ENCODE measurements at places on chromosomes 2 and 18.

DNA sequence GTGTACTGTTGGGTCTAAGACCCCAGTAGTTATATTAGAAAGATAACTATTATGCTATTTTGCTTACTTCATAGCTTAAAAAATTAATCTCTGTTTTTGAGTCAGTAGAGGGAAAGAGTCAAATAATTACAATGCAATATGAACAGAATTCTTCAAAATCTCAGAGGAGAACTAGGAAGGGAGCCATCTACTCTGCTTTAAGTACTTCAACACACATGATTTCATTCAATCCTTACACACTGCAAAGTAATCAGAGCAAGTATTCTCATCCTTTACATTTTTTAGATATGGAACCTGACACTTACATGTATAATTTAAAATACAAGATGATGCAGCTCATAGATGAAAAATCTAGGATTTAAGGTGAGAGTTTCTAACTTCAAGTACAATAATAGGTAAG lies 27.7 kb downstream of the COL5A2 start:
- DNase-seq: no peak

- DNase-seq: peak; percentile 85
Observed at GRCh38 chr2:160269803-160270570, 69.9 kb upstream of the ITGB6 start.

GRCh38 chr18:49212819-49213218 lies 247.6 kb downstream of the DYM start:
- peak; percentile 68 for DNase-seq

DNA sequence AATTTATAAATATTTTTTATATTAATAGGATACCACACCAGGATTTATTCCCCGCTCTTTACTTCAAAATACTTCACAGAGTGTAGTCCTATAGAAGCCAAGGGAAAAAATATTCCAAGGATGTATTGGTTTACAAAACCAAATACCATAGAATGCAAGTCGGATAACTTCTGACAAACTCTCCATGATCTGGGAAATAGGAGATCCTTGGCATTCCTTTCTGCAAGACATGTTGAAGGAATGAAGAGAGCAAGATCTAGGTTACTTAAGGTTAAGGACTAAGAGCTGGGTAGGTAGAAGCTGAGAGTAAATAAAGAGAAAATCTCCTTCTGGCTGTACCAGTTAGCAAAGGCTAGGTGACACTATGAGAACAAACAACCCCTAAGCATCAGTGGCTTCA lies 141.2 kb downstream of the LRATD1 start:
- DNase-seq: no peak

GRCh38 chr18:7066965-7067555 lies 50.5 kb downstream of the LAMA1 start:
- no peak for DNase-seq

DNA sequence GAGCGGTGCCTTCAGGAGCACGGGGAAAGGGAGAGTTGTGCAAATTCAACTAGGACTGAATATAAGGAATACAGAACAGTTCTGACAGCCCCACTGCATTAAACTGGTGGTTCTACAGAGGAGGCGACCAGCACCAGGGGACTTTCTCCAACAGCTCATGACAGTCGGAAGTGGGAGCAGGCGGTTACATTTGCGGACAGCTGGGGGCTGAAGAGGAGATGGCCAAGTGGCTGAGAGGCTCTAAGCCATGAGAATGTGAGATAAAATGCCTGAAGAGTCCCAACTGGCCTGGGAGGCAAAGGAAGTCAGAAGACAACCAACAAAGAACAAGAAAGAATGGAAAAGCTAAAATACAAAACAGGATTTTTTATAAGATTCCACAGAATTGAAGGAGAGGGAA lies 141.3 kb downstream of the L3MBTL4 start:
- no peak for DNase-seq

DNA sequence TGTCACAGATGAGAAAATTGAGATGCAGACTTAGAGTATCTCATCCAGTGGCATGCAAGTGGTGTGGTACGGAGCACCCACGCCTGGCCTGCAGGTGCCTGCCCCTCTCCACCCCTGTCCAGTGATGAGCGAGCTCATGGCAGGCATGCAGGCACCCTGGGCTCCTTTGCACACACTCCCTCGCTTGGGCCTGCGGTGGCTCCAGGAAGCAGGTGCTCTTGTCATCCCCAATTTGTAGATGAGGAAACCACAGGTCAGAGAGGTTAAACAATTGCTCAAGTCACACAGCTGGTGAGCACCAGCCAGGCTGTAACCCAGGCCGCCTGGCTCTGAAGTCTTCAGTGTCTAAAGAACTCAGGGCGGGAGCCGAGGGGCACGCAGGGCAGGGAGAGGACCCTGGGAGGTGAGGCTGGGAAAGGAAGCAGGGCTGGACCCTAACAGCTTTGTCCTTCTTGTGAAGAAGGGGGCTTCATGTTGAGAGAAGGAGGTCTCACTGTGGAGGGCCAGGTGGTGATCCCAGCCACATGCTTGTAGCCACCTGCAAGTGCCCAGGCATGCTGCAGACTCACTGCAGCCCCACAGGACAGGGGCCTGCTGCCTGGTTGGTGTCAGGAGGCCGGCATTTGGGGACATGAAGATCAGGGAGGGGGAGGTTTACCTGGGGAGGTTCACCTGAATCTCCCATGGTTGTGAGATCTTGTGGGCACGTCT lies 166.2 kb downstream of the SH3RF3 start:
- no peak for DNase-seq

DNA sequence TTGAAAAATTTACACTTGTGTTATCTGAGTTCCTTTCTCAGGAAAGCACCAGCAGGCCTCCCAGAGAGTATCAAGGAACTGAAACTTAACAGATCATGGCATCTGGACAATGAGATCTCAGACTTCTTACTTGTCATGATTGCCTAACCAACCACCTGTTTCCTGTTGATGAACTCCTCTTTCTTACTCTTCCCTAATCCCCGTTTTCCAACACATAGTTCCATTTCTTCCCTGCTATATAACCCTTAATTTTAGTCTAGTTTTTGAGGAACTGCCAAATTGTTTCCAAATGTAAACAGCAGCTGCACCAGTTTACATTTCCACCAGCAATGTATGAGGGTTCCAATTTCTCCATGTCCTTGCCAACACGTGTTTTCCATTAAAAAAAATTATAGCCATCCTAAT lies 6.1 kb upstream of the FAM171B start:
- no peak for DNase-seq

- DNase-seq: no peak
Observed at GRCh38 chr2:1804351-1804771, 60.0 kb upstream of the PXDN start.

DNA sequence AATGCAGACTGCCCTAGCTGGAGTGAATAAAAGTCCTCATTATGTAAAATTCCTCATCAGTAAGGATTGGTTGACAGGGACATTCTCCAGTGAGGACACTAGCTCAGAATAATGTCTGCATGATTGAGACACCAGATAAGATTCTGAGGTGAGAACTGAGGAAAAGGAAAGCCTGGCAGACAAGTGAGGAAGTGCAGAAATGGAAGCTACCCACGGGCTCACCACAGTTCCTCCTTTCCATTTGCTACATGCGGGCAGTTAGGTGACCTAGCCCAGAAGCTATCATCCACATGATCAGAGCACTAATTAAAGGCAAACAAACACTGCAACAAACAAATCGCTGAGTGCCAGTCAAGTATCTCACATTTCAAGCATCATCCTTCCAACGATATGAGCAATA lies 27.7 kb downstream of the NETO1 start:
- DNase-seq: no peak

- DNase-seq: no peak
Observed at GRCh38 chr2:158530829-158531228, 74.1 kb downstream of the PKP4 start.

DNA sequence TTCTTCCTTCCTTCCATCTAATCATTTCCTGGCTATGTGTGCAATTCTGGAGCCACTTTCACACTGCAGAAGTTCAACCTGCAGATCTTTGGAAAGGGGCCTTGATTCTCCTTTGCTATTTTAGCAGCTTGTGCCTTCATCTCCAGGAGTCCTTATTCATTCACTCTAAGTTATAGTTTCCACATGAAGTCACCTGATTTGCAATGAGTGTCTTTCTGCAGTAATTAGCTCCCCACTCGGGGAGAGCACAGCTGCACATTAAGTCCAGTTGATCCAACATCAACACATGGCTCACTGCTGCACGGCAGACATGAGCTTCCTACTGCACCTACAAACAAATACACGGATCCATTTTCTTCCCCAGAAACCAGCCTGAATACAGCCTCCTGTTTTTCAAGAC lies 323.1 kb upstream of the TNP1 start:
- DNase-seq: no peak

DNA sequence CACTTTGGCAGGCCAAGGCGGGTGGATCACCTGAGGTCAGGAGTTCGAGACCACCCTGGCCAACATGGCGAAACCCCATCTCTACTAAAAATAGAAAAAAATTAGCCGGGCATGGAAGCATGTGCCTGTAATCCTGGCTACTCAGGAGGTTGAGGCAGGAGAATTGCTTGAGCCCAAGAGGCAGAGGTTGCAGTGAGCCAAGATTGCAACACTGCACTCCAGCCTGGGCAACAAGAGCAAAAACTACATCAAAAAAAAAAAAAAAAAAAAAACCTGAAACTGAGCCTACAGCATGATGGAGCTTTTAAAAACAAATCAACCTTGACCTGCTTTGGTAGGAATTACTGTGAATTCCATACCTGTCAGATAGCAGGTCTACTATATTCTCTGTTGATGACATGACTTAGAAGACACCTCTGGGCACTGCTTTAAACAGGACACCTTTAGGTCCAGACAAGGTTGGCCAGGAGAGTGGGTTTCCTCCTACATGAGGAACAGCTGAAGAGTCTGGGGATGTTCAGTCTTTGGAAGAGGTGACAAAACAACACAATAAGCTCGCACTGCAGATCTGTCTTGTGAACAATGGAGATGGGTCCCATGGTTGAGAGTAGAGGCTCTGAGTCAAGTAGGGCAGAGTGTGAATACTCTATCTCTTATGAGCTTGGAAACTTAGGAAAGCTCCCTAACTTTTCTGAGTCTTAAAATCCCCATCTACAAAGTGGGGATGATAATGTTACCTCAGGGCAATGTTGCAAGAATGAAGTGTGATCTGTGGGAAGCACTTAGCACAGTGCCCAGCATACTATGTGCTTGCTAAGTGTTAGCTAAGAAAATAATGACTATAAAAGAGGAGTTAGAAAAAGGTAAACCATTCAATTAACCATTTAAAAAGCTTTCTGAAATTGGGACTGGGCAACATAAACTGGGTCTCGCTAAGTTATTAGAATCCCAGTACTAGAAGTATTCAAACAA lies 25.2 kb downstream of the TMEM163 start:
- no peak for DNase-seq

GRCh38 chr18:74116633-74117554 lies 30.7 kb downstream of the FBXO15 start:
- DNase-seq: no peak

GRCh38 chr2:47783486-47784351 lies 774 bp downstream of the MSH6 start:
- no peak for DNase-seq

- DNase-seq: peak; percentile 16
Observed at GRCh38 chr18:24600076-24600654, 139.7 kb downstream of the HRH4 start.

DNA sequence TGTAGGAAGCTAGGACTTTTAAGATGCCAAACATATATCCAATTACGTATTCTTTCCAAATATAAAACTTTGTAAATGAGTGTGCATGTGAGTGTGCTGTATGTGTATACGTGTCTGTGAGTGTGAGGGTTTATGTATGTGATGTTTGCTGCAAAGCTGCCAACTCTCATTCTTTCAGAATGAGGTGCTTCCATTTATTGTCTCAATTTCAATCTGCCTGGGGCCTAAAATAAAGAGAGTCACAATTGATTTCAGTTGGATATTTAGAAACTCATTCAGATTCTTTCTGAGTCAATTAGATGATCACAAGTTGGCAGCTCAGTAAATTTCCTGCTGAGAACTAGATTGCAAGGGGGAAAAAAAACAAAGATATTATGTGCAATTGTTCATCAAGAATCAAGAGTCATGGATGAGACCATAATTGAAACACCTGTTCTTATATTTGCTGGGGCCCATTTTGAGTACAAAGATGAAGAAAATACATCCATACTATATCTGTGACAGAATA lies 621.2 kb upstream of the ACVR2A start:
- DNase-seq: no peak

DNA sequence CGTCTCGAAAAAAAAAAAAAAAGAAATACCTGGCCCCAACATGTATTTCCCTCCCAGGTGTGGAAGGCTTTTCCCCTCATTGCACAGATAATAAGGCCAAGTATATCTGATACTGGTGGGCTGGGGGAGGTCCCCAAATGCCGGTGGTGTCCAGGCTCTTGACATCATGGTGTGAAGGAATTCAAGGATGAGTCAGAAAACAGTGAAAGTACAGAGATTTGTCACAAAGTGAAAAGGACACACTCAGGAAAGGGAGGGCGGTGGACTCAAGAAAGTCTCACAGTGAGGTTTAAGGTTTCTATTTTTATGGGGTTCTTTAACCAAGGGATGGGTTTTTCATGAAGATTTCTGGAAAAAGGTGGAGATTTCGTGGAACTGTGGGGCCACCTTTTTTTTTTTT lies 37.8 kb upstream of the FZD5 start:
- no peak for DNase-seq

- no peak for DNase-seq
Observed at GRCh38 chr2:215435280-215435869, 493 bp downstream of the FN1 start.

- no peak for DNase-seq
Observed at GRCh38 chr2:8600456-8600855, 81.4 kb upstream of the ID2 start.

- DNase-seq: no peak
Observed at GRCh38 chr18:31176531-31176930, 13.9 kb upstream of the DSC1 start.

DNA sequence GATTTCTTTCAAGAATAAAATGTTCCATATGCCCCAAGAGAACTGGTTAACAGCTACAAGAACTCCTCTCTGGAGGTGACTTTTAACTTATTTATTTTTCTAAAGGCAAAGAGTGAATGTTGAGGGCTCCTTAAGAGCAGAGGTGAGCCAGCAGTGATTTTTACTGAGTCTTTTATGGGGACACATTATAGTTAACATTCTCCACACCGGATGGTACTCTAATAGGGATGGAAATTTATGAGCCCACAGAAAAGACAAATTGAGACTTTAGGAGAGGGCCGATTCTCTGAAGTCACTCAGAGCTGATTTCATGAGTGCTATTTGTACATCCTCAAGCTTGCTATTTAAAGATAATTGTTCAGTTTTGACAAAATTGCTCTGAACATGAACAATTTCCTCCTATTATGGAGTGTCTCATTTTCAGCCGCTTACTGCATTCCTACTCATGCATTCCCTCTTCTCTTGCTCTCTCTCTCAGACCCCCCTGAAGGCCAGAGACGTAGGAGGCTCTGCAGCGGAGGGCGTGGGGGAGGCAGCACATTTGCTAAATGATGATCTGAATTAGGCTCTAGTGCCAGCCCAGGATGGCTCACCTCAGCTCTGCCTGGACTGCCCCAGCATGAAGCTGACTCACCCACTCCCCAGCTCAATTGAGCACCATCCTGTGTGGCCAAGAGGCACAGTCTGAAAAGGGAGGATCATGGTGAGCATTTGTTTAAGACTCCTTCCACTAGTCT lies 5.9 kb upstream of the RPL37A start:
- DNase-seq: peak; percentile 80

All from skeletal muscle cell (primary cell).